ENCODE measurements at places on chromosomes 2 and 18. TPM values are rescaled to one million over a fixed set of nuclear protein-coding genes. Genes with fewer than 3 reads are reported as not detected.

The ST6GAL2 gene
- not detected for total RNA-seq

- DNase-seq: no peak
Measured at GRCh38 chr2:32788114-32788513, 158.6 kb upstream of the LTBP1 start.

DNA sequence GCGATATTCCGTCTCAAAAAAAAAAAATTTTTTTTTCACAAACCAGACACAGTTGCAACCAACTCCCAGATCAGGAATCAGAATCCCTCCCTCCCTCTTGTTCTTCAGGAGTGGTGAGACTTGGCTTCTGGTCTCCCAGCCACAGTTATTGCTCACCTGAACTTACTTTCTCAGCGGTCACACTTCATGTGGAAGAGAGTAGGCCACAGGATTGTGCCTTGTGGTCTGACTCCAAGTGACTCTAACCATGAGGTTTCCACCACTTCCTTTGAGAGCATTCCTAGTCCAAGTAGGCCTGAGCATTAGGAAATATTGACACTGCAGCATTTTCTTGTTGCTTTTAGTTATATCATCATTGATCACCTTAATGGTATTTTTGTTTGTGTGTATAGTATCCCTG, 12.1 kb downstream of the FMNL2 start:
- no peak for DNase-seq

DNA sequence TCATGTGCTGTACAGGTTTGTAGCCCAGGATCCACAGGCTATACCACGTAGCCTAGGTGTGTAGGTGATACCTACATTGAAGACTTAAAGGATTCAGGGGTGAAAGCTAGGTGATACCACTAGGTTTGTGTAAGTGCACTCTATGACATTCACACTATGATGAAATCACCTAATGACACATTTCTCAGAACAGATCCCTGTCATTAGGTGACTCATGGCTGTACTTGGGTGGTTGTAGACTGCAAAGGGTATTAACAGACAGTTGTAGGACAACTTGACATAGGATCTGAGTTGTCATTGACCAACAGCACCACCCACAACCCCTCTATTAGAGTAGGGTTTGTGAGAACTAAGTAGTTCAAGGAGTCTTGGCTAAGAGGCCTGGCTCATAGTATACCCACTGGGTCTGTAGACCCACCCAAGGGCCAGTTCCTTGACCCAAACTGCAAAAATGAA, 27.7 kb upstream of the SMCHD1 start:
- no peak for DNase-seq

- no peak for DNase-seq
Measured at GRCh38 chr2:28736034-28736433, 15.6 kb upstream of the PPP1CB start.

- no peak for DNase-seq
Measured at GRCh38 chr2:125037135-125037653, 1012.1 kb downstream of the CNTNAP5 start.

The GPBAR1 gene
- total RNA-seq: 0.46 TPM

- DNase-seq: peak; percentile 21
Measured at GRCh38 chr2:180980943-180981911, 822 bp downstream of the UBE2E3 start.

DNA sequence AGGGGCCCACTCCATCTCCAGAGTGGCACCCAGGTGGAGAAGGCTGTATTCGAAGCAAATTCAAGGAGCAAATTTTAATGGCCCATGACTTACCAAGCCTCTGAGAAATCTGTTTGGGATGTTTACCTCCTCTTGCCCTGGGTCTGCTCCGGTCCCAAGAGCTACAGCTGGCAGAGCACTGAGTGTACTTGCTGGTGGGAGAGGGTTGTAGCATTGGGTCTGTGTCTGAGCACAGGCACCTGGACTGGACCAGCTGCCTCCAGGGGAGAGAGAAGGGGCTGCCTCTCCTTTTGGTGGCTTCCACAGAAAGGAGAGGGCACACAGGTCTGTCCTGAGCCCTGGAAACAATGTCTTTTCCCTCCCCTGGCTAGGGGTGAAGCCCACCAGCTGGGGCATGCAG, 9.8 kb downstream of the EN1 start:
- DNase-seq: no peak

The NCKAP1 gene
- 6.8 TPM for total RNA-seq

DNA sequence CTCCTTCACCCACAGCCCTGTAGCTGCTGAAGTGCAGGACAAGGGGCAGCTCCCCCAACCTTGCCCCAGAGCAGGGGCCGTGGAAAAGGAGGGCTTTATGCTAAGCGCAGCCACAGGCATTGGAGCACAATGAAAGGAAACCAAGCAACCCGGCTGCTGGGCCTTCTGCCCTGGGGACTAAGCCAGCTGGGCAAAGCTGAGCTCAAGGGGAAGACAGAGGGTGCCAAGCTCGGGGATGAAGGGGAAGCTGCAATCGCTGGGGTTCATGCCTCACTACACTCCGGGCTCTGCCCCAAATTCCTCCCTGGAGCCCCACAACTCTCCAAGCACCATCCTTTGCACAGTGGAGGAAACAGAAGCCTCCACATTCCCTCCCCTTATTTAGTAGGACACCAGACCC, 12.4 kb downstream of the SFXN5 start:
- no peak for DNase-seq

The DSC2 gene
- total RNA-seq: not detected

The ADRA2B gene
- 0.47 TPM for total RNA-seq

DNA sequence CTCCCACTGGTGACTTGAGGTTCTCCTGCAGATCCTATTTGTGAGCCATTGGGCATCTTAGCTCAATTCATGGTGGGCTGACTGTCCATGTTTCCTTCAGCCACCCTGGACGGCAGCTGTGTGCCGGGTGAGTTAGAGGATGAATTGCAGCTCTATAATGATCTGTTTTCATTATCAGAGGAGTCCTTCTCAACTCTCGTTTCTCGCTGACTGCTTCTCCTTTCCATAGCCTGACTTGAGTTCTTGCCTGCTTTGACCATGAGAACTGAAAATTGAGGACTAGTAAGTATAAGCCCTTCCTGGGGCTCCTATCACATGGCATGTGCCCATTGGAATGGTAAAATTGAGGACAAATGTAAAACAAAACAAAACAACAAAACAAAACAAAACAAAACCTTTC, 121.8 kb downstream of the CDC42EP3 start:
- no peak for DNase-seq

The FAP gene
- 0.50 TPM for total RNA-seq

The COX7A2L gene
- 82.8 TPM for total RNA-seq

DNA sequence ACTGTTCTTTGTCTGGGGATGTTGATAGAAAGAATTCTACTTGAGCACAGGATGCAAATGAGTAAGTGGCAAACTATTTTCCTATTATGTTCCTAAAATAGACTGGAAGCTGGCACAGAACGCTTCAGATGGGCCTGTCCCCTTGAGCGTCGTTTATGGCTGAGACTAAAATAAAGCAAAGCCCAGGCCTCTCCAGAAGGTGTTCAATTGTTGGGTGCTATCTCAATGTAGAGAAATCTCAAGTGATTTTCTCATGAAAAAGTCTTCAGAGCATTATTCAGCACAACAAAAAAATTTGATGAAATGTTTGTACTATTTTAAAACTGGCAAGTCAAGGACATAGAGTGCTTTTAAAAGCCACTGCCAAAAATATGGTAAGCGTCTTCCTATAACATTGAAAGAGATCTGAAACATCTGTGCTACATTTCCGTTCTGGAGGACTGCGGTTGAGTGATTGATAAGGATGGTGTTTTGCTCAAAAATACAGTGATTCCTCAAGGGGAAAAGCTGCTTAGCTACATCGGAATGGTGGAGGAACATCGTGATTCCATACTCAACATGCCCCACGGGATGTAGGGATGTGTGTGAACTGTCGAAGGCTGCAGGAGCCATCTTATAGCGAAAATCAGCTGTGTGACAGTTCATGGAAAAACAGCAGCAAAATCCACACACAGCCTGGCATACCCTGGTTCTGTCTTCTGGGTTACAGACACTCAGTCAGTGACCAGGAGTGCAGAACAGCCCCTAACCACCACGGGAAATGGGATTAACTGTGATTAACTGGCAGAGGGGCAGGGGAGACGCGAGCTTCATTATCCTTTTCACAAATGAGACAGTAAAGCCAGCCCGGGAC, 10.4 kb upstream of the LRRFIP1 start:
- no peak for DNase-seq

DNA sequence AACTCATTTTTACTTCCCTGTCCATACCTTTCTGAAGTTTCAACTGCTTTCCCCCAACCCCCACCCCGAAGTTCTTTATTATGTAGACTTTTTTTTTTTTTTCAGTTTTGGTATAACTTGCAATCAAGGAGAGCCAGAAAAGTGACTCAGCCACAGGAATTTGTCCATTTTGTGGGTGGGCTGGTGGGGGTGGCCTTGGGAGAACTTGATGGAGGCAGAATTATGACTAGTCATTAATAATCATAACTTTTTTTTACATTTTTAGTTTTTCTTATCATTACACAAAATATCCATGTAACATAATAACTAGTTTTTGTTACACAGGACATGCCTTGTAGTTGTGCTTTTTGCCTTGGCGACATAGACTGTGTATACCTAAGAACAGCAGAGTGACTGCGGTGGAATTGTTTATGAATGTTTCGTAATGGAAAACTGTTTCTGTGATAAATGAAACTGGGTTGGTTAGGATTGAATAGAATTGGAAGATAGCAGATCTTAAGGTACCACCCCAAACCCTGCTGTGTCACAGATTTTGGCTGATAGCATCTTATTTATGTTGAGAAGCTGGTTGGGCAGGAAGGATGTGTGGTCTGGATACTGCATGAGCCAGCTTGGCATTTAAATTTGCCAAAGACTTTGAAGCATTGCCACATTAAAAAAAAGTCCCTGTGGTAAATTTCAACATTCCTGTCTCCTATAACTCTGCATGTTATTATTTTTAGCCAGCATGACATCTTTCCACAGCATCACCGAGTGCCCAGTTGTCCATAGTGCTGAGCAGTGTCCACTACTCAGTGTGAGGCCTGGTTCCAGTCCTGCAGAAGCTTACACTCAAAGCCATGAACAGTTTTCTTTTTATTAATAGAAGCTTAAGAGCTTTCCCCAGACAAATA, 30.7 kb downstream of the LYPD6B start:
- DNase-seq: no peak

- no peak for DNase-seq
Measured at GRCh38 chr18:58566556-58567292, 62.2 kb downstream of the ALPK2 start.

DNA sequence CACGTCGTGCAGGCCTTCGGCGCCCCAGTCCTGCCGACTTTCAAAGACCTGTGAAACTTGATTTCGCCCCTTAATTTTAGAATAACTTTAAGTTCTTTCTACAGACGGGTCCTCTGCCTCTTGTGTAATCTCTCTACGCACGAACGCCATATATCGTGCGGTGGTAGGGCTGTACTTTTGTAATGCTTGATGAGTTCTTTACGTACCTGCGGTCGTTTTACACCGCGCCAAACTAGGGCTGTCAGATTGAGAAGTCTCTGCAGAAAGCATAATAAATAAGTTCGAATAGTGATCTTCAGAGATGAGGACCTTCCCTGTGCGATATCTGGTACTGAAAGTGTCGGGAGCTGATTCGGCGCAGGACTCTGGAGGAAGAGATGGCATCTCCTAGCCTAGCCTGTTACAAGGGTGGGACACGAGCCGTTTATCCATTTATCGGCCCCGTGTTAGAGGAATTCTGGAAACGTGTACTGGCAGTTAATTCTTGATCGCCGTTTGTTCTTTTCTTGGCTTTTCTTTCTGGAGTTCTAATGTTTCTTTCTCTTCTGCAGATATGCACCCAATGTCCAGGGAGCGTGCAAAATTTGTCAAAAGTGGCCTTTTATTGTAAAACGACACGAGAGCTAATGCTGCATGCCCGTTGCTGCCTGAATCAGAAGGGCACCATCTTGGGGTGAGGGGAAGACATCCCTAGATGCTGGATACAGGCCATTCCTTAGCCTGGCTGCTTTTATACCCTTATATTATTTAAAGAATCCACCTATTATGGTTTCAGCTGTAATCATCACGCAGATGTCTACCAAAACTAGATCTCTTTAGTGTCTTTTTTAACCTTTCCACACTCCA, 781 bp upstream of the SLC5A6 start:
- DNase-seq: no peak

The NETO1 gene
- total RNA-seq: not detected

- DNase-seq: no peak
Measured at GRCh38 chr2:154974041-154974440, 275.5 kb downstream of the KCNJ3 start.

DNA sequence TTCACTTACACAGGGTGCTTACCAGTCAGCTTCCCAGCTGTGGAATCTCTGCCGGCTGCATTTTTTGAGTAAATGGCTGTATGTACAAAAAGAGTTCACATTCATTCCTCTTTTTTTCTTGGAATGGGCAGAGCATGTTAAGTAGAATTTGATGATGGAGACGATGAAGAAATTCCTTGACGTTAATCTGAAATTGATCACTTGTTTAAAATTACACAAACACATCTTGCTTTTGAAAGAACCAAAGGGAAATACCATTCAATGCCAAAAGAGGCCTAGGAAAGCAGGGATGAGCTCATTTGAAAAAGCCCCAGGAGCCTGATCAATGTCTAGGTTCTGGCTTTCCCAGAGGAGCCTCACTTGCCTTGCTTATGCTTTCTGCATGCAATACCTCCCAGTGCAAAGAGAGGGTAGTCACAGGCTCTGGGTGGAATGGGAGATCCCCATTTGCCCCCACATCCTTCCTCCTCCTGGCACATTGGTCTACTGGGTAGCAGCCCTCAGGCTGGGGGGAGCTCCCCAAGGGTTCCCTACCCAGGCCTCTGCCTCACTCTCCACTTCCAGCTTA, 12.3 kb upstream of the SMAD7 start:
- DNase-seq: no peak

The TEX44 gene
- not detected for total RNA-seq

DNA sequence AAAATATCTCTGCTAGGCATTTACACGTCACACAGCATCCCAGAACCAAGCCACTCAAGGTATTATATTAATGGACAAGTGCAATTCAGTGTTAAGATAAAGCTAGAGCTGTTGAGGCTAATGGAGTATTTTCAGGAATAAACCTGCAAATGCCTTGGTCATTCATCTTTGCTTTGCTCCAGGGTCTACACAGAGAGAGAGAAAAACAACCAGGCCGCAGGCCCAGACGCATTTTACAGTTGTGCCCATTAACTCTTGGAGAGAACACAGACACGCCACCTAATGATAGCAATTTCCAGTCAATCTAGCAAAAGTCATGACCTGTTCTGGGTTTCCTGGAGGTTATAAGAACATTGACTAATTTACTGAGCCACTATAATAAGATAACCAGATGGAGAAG, 829.3 kb downstream of the LRRTM4 start:
- no peak for DNase-seq

The SCG2 gene
- not detected for total RNA-seq

Data from activated naive CD4-positive, alpha-beta T cell treated with anti-CD3 and anti-CD28 coated beads, Interleukin-2, amount 50 U/mL, for 72 hours (primary cell).